ENCODE measurements at places on chromosomes 12 and 14.

DNA sequence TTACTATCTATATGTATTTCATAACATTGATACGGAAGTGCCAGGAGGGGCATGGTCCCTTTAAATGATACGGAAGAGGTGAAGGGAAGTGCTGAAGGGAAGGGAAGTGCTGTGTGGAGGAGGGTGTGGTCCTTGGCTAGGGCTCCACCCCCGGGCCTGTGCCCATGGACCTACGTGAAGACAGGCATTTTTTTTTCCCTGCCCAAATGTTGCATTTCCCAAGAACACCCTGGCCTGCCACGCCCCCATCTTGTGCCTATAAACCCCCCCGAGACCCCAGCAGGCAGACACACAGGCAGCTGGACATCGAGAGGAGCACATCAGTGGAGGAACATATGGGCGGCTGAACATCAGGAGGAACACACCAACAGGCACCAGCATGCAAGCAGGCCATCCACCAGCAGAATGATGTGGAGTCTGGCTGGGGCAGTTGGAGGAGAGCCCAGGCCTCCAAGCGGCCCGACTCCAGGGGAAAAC lies 134.1 kb downstream of the SLC41A2 start:
- no peak for DNase-seq

- DNase-seq: peak; percentile 69
Measured at GRCh38 chr14:50955373-50956043, 11.2 kb upstream of the PYGL start.

DNA sequence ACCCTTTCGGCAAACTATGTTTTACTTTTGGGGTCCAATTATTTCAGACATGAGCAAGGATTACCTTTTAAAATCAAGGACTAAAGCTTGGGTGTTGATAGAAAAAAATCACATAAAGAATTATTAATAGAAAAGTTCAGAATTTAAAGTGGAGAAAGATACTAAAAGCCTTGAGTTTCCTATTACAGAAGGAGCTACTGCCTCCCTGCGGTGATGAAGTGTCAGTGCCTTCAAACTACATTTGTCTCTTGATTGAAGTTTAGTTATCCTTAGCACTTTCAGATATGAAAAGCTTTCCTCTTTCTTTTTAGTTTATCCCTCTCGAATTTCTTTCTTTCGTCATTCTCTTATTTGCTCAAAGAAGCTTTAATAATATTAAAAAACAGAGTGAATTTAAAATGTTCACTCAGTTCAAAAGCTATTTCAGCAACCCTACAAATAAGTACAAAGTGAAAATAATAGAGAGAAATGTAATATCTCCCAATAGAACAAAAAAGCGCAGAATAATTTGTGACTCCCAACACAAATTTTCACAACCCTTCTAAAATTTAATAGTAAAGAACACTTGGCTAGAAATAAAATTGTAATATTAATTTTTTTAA lies 87.6 kb downstream of the SEC23A start:
- peak; percentile 9 for DNase-seq

DNA sequence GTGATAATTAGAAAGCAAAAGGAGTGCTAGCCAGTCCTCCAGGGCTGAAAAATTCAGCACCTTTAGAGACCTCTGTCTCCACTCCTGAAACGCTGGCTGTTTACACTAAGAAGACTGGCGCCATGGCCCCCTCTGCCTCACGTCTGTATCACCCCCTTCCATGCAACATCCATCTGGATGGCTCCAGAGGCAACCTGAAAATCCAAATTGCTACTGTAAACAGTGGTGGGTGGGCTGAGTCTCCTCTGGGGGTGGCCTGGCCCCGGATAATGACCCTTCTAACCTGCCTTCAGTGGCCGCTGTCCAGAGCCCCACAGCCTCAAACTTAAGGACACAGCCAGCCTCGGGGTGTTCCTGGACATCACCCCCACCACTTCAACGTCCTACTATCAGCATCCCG lies 1.4 kb downstream of the PRKD1 start:
- DNase-seq: no peak

DNA sequence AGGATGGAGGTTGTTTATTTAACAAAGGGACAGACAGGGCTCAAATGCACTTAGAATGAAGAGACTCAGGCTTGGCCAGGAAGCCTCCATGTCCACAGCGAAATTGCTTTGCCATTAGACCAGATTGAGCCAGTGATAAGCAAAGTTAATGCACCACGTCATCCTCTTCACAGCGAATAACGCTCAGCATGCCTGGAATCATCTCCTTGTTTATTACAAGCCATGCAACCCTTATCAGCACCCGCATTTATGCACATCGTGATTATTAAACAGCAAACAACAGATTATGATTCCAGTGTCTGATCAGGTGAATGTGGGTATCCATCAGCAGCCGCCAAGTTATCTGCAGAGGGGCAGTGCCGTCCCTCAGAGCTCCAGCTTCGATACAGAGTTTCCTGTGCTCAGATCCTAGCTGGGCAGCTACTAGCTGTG lies 175.0 kb upstream of the TMEM132C start:
- no peak for DNase-seq

DNA sequence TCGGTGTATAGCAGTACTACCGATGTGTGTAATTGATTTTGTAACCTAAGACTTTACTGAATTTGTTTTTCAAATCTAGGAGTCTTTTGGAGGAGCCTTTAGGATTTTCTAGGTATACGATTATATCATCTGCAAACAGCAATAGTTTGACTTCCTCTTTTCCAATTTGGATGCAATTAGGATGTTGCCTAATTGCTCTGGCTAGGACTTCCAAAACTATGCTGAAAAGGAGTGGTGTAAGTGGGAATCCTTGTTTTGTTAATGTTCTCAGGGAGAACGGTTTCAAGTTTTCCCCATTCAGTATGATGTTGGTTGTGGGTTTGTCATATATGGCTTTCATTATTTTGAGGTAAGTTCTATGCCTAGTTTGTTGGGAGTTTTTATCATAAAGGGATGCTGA lies 171.6 kb upstream of the PDE3A start:
- no peak for DNase-seq

DNA sequence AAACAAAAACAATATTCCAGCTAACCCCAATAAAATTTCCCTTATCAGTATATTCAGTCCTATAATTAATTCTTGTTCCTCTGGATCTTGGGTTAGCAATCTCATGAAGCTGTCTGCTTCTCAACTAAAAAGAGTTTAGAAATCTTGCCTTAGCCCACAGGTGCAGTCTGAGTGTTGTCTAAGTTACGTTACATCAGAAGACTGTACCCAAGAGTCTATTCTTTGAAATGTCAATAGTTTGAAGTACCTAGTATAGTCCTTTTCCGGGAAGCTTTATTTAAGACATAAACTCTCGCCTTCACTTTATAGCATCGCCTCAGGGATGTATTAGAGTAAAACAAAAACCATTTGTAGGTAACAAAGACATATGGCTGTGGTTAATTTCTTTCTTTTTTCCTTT lies 465.1 kb downstream of the FUT8 start:
- no peak for DNase-seq

GRCh38 chr14:54976316-54976715 lies 50.6 kb downstream of the WDHD1 start:
- no peak for DNase-seq

DNA sequence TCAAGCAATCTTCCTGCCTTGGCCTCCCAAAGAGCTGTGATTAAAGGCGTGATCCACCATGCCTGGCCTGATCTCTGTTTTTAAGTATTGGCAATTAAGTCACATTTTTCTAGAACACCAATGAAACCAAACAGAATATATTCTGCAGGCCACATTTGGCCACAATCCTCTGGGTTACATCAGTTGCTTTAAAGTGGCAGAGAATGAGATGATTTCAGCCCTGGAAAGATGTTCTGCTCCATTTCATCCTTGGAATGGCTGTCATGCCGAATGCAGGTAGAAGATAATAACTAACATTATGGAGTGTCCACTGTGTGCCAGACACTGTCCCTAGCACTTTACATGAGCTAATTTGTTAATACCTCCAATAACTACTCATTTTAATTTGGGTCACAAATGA lies 154.4 kb downstream of the PTPN11 start:
- DNase-seq: no peak

DNA sequence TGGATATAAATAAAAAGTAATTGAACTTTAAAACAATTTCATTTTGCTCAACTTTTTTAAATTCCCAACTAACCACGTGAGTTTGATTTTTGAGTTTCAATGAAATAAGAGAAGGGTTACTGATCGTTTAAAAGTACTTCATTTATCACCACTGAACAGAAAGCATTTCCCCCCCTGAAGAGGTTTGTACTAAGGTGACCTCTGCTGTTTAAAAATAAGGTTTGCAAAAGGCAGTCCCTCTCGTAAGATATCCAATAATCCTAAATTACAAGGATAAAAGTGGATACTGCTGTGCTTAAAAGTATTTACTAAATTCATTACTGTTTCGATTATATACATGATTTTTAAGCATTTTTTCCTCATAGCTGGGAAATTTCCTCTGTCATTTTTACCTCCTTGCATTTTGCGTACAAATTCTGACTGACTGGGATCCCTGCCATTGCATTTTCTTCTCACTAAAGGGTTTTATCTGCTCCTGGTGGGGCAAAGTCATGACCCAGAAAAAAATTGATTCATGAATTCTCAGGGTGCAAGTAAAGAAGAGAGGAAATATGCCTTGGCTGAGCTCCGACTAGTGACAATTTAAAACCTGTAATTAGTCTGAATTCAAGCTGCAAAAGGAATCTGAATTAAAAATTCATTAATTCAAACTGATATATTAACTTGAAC lies 463.8 kb downstream of the PRKD1 start:
- DNase-seq: no peak

GRCh38 chr12:89777733-89778379 lies 69.2 kb upstream of the ATP2B1 start:
- no peak for DNase-seq

GRCh38 chr14:39310051-39310450 lies 76.3 kb downstream of the MIA2 start:
- DNase-seq: no peak

GRCh38 chr12:123075646-123076171 lies 75.2 kb downstream of the PITPNM2 start:
- peak; percentile 81 for DNase-seq

DNA sequence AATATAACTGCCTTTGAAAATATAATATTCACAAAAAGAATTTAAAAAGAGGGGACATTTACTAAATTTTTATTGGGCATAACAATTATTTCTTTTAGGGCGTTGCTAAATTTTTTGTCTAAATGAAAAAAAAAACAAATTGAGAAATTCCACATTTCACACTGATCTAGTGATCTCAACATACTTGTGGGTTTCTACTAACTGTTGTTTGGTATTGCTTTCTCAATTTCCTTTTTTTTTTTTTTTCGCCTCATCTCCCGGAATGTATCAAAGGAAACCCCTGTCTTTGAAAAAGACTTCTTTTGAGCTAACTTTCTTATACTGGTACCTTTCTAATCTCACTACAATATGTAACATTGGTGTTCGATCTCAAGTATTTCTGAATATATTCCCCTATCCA lies at the start of gene CLEC4D:
CLEC4D (plus strand) TSS at position 248 of the 400 bp plus-strand sequence. CDS start 230 bp downstream, outside the sequence.
- no peak for DNase-seq

GRCh38 chr12:10256064-10256463 lies 43.4 kb downstream of the GABARAPL1 start:
- DNase-seq: no peak

- DNase-seq: peak; percentile 5
Measured at GRCh38 chr12:52395761-52396434, 10.2 kb downstream of the KRT82 start.

DNA sequence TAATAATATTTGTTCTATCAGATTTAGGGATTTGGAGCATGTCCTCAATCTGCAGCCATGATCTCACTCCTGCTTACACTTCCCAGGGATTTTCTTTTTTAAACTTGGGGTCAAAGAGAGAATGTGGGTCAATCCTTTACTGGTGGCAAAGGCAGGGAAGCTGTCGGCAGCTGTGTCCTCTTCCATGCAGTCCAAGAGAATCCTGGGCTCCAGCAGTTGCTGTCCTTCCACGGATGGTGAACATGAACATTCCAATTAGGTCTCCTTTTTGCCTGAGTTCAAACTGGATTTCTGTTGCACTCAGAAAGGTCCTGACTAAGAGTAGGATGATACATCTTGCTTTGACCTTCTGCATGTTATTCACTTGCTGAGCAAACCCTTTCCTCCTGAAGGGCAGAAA lies 73.9 kb downstream of the ARL6IP4 start:
- no peak for DNase-seq

DNA sequence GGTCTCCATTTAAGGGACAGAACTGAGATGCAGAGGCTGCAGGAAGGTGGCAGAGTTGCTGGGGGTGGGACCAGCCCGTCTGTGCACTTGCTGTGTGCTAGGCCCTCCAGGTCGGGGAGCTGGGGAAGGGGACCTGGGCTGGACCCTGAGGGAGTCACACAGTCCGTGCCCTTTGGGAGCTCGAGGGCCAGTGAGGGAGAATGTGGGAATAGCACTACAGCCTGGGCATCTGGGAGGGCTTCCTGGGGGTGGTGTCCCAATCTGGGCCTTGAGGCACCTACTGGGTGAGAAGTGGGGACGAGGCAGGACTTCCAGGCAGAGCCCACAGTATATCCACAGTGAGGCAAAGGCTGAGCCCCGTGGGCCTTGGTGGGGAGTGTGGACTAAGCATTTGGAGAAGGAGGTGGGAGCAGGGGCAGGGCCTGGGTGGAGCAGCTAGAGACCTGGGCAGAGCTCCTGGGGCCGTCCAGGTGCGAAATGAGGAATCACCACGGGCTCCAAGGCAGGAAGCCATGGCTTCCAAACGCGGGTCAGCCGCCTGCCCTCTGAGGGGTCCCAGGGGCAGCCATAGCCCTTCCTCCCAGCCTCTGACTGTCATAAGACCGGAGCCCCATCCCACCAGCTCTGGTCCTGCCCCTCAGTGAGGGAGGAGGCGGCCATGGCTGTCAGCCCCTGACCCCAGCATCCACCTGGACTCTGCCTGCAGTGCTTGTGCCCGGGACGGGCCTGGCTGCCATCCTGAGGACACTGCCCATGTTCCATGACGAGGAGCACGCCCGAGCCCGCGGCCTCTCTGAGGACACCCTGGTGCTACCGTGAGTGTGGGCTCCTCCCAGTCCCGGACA lies 6.6 kb downstream of the ASPG start:
- DNase-seq: no peak

GRCh38 chr12:6546016-6546415 lies 9.8 kb downstream of the IFFO1 start:
- no peak for DNase-seq

DNA sequence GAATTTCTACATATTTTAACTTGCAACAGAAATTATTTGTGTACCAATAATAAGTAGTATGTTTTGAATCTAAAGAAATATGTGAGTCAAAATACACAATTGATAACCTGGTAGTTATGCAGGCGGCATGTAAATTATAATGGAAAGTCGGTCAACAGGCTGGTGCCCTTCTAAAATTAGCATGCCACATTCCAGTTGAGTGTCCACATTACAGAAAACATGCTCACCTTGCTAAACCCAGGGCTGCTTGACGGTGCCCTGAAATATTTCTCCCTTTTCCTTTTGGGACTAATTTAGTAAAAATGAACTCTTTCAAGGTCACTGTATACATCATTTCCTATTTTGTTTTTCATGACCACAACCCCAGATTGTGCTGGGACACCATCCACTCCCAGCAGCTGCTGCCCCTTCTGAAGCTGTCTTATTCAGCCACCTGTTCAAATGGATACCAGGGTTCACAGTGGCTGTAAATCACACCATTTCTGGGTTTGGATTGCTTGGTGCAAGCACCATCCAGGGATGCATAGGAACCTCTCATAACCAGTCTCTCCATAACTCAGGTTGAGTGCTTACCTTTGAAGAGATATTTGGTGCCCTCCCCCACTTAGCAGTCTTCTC lies 110.6 kb downstream of the ANO6 start:
- no peak for DNase-seq

GRCh38 chr14:32370714-32371113 lies 41.6 kb downstream of the AKAP6 start:
- DNase-seq: no peak
